Activated naive CD4-positive, alpha-beta T cell treated with anti-CD3 and anti-CD28 coated beads for 36 hours (primary cell): ENCODE measurements at places on chromosomes 12 and 14. TPM values are rescaled to one million over a fixed set of nuclear protein-coding genes. Genes with fewer than 3 reads are reported as not detected.

- H3K4me3 ChIP-seq: peak overlapping the region; percentile 52
- DNase-seq: no peak
- H3K27ac ChIP-seq: no peak overlapping the region
Observed at GRCh38 chr12:2960996-2961616, 1.9 kb downstream of the TEAD4 start.

DNA sequence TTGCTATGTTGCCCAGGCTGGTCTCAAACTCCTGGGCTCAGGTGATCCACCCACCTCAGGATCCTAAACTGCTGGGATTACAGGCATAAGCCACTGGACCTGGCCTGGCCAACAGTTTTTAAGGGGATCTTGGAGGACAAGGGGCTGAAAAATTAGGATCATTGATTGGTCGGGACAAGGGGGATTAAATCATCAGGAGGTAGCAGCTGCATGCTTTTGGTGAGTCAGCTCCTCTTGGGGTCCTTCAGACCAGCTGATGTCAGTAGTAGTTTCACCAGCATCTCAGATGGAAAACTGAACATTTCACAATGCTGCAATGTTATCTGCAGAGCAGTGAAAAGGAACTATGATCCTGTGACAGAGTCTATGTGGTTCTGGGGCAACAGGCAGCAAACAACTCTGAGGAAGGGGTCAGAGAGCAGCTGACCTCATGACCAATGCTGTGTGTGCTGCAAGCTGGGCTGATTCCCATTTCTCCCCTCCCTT is 6.3 kb downstream of the LRRC74A start:
- DNase-seq: no peak
- H3K4me3 ChIP-seq: no peak overlapping the region
- no peaks in the 10 kb centered on the region for H3K4me1 ChIP-seq

- no peak overlapping the region for H3K27ac ChIP-seq
- no peaks in the 10 kb centered on the region for H3K36me3 ChIP-seq
- no peak overlapping the region for H3K4me3 ChIP-seq
Observed at GRCh38 chr12:49615725-49616124, 7.6 kb upstream of the PRPF40B start.

The TRHDE gene
- not detected for total RNA-seq

DNA sequence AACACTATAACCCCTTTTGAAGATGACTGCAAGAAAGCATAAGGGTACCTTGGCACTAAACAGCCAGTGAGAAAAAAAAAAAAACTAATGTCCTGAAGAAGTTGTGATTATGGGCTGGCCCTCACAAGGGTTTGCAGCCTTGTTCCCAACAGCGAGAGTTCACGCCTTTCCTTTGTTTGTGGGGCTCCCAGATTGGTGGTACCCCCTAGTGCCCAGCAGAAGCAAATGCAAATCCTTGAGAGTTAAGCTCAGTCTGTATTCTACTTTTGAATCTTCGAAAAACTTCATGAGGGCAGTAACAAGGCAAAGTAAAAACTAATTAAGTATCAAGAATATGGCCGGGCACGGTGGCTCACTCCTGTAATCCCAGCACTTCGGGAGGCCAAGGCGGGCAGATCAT is 238.9 kb upstream of the LMO3 start:
- H3K27ac ChIP-seq: no peak overlapping the region
- no peaks in the 10 kb centered on the region for H3K27me3 ChIP-seq
- DNase-seq: no peak
- no peaks in the 10 kb centered on the region for H3K36me3 ChIP-seq
- H3K4me1 ChIP-seq: no peaks in the 10 kb centered on the region
- no peak overlapping the region for H3K4me3 ChIP-seq

GRCh38 chr14:93544212-93544611 is 113.5 kb downstream of the UNC79 start:
- no peak overlapping the region for H3K27ac ChIP-seq
- no peak for DNase-seq
- H3K4me1 ChIP-seq: no peaks in the 10 kb centered on the region
- no peak overlapping the region for H3K4me3 ChIP-seq
- H3K27me3 ChIP-seq: peaks cover 15% of the 10 kb centered on the region
- H3K36me3 ChIP-seq: no peaks in the 10 kb centered on the region

- no peak for DNase-seq
- no peaks in the 10 kb centered on the region for H3K4me1 ChIP-seq
- no peaks in the 10 kb centered on the region for H3K27me3 ChIP-seq
Observed at GRCh38 chr14:79016828-79017505, 846.8 kb downstream of the NRXN3 start.

- no peaks in the 10 kb centered on the region for H3K27me3 ChIP-seq
- H3K27ac ChIP-seq: no peak overlapping the region
- H3K4me3 ChIP-seq: no peak overlapping the region
- no peaks in the 10 kb centered on the region for H3K36me3 ChIP-seq
Observed at GRCh38 chr12:59500335-59500734, 95.5 kb upstream of the SLC16A7 start.

The NID2 gene
- not detected for total RNA-seq

DNA sequence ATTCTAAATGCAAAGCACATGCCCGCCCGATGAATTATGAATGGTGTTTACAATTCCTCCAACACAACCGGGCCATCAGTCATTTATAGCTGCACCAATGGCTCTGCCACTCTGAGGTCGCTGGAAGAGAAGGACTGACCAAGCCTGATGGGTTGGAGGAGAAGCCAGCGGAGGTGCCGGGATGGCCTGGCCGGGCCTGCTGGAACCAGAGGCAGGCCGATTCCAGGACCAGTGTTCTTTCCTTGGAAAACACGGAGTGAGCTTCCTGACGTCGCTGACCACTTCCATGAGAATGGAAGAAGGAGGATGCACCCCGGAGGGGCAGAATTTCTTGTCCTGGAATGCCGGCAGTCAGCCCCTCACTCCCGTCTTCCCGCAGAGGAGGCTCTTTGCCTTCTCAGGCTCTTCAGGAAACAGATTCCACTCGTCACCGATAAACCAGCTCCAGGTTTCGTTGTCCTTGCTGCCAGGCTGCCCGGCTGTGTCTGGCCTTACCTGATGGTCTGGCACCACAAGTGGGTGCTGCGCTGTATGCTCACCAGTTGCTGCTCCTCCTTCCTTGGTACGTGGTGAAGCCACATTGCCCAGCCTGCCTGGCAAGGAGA is 358.5 kb upstream of the SFSWAP start:
- H3K27ac ChIP-seq: no peak overlapping the region
- H3K4me3 ChIP-seq: no peak overlapping the region
- no peaks in the 10 kb centered on the region for H3K4me1 ChIP-seq
- H3K36me3 ChIP-seq: no peaks in the 10 kb centered on the region
- no peak for DNase-seq

The MYO1A gene
- total RNA-seq: 1.4 TPM

The KRT79 gene
- total RNA-seq: not detected
